ENCODE measurements at places on chromosomes 3 and 15. TPM values are rescaled to one million over a fixed set of nuclear protein-coding genes. Genes with fewer than 3 reads are reported as not detected.
A peak's percentile ranks its signal among the peaks of the same experiment; 100 is the strongest.

The GPR149 gene
- not detected for total RNA-seq

The PRKCI gene
- total RNA-seq = 67.4 TPM

The GPR87 gene
- total RNA-seq = not detected

The GJD2 gene
- not detected for total RNA-seq

The THAP10 gene
- 8.0 TPM for total RNA-seq

The TRH gene
- total RNA-seq = 0.19 TPM

The P2RY12 gene
- not detected for total RNA-seq

The UBAP1L gene
- 0.39 TPM for total RNA-seq

The CFAP100 gene
- 0.12 TPM for total RNA-seq

The GNAT1 gene
- not detected for total RNA-seq

GRCh38 chr3:43747641-43748040 lies 56.9 kb downstream of the ABHD5 start:
- H3K4me1 ChIP-seq = no peaks in the 10 kb centered on the region
- H3K27ac ChIP-seq = no peak overlapping the region
- no peaks in the 10 kb centered on the region for H3K27me3 ChIP-seq
- no peaks in the 10 kb centered on the region for H3K36me3 ChIP-seq

- H3K27me3 ChIP-seq = no peaks in the 10 kb centered on the region
- H3K27ac ChIP-seq = no peak overlapping the region
- H3K4me1 ChIP-seq = no peaks in the 10 kb centered on the region
Measured at GRCh38 chr3:126402178-126402577, 7.5 kb downstream of the CFAP100 start.

DNA sequence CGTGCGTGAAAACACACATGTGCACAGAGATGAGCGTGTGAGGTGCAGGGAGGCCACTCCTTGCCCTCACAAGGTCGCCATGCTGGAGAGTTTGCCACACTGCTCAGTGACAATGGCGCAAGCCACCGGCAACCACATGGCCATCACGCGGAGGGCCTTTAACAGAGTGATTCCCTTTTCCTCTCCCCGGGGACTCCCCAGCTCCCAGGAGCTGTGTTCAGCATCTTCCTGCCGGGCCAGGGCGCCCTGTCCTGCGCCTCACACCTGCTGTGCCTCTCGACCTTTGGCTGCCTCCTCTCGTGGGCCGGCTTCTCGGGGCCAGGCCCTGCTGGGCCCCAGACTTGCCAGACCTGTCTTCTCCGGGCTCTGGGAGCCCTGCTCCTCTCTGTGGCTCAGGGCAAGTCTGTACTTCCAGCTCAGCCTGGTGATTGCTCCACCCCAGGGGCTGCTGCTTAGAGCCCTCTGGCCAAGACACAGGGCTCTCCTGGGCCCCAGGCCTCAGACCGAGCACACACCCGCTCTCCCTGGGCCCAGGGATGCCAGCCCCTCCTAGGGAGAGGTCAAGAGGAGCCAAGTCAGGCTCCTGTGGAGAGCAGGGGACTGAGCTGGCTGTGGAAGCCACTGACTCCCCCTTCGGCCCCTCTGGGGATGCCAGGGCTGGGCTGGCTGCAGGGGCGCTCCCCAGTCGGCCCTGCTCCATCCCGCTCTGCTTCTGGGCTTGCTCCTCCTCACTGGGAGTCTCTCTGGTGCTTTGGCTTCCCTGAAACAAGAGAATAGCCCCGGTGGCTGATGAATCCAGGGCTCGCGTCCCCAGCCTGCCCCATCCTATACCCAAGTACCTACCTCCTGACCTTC lies 5.6 kb downstream of the CCDC9B start:
- peaks cover 1% of the 10 kb centered on the region for H3K4me1 ChIP-seq
- no peak overlapping the region for H3K4me3 ChIP-seq
- no peak overlapping the region for H3K27ac ChIP-seq

DNA sequence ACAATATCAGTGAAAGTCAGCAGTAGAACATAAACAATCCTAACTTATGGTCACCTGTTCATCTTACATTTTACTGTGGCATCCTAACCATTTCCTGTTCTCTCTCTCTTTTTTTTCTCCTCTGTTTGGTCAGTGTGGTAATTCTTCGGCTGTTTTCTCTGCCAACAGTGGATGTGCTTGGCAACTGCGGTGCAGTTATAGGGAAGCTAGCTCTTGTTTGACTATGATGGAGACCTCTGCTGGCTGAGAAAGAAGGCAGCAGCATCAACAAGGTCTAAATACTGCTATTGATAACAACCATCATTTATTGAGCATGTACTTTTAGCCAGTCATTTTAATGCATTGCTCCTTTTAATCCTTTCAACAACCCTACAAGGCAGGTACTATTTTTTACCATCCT lies 723 bp upstream of the DRD3 start:
- H3K4me3 ChIP-seq = no peak overlapping the region
- no peaks in the 10 kb centered on the region for H3K36me3 ChIP-seq
- H3K27ac ChIP-seq = no peak overlapping the region
- peak; percentile 39 for DNase-seq
- no peaks in the 10 kb centered on the region for H3K4me1 ChIP-seq

DNA sequence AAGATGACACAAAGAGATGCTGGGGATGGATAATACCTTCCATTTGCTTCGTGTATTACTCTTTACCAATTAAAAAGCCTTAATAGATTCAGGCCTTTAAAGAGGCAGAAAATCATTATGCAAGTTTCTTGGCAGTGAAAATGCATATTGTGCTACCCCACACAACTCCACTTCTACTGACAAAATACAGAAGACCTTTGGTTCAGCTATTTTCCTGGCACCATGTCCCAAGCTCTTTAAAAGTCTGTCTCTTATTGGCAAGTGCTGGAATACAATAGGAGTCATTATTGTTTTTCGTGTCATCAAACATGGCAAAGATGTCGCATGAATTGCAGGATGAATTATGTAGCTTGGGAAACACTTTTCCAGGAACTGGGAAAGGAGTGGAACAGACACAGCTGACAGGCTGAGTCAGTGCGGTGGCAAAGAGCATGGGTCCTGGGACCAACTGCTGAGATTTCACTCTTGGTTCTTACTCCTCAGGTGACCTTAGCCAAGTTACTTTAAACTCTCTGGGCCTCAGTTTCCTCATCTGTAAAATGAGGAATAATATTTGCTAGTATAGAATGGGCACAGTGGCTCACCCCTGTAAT lies 5.5 kb upstream of the TSPAN3 start:
- DNase-seq = no peak
- H3K27me3 ChIP-seq = no peaks in the 10 kb centered on the region
- peaks cover under 1% of the 10 kb centered on the region for H3K4me1 ChIP-seq
- H3K36me3 ChIP-seq = no peaks in the 10 kb centered on the region
- H3K4me3 ChIP-seq = no peak overlapping the region

DNA sequence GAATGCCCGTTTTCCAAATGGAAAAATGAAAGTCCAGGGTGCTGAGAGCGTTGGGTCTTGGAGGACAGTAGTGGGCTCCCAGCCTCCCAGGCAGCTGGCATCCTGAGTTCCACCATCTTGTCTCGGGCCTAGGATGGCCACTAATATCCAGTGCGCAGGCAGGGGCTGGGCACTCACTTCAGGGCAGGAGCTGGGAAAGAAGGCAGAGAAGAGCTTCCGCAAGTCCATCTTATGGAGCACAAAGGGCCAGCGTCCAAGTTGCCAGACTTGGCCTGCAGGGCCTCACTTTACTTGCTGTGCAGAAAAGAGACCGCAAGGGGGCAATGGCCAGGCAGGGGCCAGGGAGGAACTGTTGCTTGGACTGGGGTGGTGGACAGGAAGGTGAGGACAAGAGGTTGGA lies 46.1 kb downstream of the IQSEC1 start:
- DNase-seq = peak; percentile 66
- H3K4me3 ChIP-seq = no peak overlapping the region
- H3K4me1 ChIP-seq = peaks cover 31% of the 10 kb centered on the region
- no peaks in the 10 kb centered on the region for H3K27me3 ChIP-seq
- no peak overlapping the region for H3K27ac ChIP-seq
- H3K36me3 ChIP-seq = no peaks in the 10 kb centered on the region

DNA sequence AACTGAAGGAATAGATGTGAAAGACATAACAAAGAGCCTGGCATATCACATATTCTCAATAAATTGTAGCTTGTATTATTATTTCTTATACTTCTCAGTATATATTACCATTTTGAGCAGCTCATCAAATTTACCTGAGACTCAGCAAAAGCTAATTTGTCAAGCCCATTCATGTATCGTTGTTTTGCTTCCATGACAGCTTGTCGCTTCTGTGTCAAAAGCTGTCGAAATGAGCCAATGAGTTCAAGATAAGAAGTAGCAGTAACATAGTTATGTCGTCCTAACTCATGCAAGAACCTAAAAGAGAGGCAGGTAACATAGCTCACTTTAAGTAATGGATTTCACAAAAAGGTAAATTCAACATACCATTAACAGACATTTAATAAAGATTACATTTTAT lies 93.8 kb upstream of the ASB14 start:
- DNase-seq = no peak
- no peaks in the 10 kb centered on the region for H3K36me3 ChIP-seq
- no peaks in the 10 kb centered on the region for H3K27me3 ChIP-seq
- no peaks in the 10 kb centered on the region for H3K4me1 ChIP-seq

GRCh38 chr15:45128971-45129639 lies 574 bp downstream of the DUOXA1 start:
- DNase-seq = peak; percentile 27
- peak overlapping the region; percentile 42 for H3K4me3 ChIP-seq
- H3K36me3 ChIP-seq = no peaks in the 10 kb centered on the region
- H3K4me1 ChIP-seq = peaks cover 5% of the 10 kb centered on the region
- H3K27me3 ChIP-seq = peaks cover 100% of the 10 kb centered on the region

- H3K36me3 ChIP-seq = no peaks in the 10 kb centered on the region
- H3K27me3 ChIP-seq = peaks cover 20% of the 10 kb centered on the region
- peak overlapping the region; percentile 43 for H3K4me3 ChIP-seq
- peak; percentile 93 for DNase-seq
Measured at GRCh38 chr3:126212620-126213378, 32.4 kb upstream of the ALDH1L1 start.

- DNase-seq = no peak
- H3K27ac ChIP-seq = no peak overlapping the region
- H3K4me1 ChIP-seq = peaks cover 12% of the 10 kb centered on the region
- H3K27me3 ChIP-seq = no peaks in the 10 kb centered on the region
Measured at GRCh38 chr3:195036974-195037373, 234.0 kb downstream of the XXYLT1 start.

- H3K4me3 ChIP-seq = no peak overlapping the region
- DNase-seq = no peak
- H3K4me1 ChIP-seq = no peaks in the 10 kb centered on the region
- H3K27me3 ChIP-seq = peaks cover 6% of the 10 kb centered on the region
- H3K27ac ChIP-seq = no peak overlapping the region
- no peaks in the 10 kb centered on the region for H3K36me3 ChIP-seq
Measured at GRCh38 chr3:52519445-52520140, 14.1 kb downstream of the NT5DC2 start.

DNA sequence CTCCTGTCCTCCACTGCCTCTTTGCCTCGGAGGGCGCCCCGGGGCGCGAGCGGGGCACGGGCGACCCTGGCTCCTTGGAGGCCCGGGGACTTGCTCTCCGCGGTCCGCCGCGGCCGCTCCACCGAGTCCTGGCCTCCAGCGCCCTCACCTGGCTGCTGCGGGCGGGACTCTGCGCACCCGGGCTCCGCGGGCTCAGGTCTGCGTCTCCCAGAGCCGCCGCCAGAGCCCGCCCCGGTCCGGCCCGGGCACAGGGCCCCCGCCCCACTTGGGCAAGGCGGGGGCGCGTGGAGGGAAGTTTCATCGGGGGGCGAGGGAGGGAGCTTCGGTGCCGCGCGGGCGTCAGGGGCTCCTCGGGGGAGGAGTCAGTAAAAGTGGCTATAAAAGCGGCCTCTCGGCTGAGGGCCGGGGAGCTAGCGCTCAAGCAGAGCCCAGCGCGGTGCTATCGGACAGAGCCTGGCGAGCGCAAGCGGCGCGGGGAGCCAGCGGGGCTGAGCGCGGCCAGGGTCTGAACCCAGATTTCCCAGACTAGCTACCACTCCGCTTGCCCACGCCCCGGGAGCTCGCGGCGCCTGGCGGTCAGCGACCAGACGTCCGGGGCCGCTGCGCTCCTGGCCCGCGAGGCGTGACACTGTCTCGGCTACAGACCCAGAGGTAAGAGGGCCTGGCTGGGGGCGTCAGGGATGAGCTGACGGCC lies at the start of gene CEMIP:
CEMIP (plus strand) TSS at position 407 of the 694 bp plus-strand sequence. CDS start 94,510 bp downstream, outside the sequence.
- no peaks in the 10 kb centered on the region for H3K36me3 ChIP-seq
- peak within 1 kb of the TSS; percentile 64 for H3K4me3 ChIP-seq
- DNase-seq = peak; percentile 92
- peaks cover 68% of the 10 kb centered on the region for H3K27me3 ChIP-seq
- H3K4me1 ChIP-seq = peaks cover 9% of the 10 kb centered on the region

DNA sequence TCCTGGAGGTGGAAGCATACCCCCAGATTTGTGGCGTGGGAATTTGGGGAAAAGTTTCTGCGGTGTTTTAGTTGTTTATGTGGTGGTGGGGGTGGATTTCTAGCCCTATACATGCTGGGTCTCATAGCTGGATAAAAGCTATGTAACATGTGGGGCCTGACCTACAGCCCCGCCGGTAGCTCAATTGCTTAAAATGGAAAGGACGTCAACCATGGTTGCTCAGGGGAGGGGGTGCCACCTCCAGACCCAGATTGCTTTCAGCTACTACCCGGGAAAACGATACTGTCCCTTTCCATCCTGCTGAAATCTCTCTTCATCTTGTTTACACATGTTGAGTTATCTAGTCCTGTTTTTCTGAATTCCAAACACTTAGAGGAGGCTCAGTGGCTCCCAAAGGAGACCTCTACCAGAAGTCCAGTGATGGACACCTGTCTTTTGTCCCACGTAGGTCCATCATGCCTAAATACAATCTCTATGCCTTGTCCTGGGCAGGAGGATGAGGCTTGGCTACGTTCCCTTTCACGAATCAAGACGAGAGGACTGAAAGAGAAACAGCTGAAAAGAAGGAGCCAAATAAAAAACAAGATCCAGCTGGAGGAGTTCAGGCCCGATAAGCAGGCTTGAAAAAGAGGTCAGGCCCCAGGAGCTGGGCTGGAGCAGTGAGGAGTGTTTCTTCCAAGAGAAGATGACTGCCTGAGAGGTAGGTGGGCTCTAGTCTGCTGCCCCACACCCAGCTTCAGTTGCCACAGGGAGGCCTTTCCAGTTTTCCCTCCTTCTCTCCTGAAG lies 72.1 kb upstream of the TPRG1 start:
- no peaks in the 10 kb centered on the region for H3K27me3 ChIP-seq
- no peaks in the 10 kb centered on the region for H3K36me3 ChIP-seq
- H3K27ac ChIP-seq = no peak overlapping the region
- no peak overlapping the region for H3K4me3 ChIP-seq

GRCh38 chr15:78915341-78916087 lies 29.3 kb downstream of the CTSH start:
- no peak for DNase-seq
- no peaks in the 10 kb centered on the region for H3K4me1 ChIP-seq
- no peaks in the 10 kb centered on the region for H3K36me3 ChIP-seq
- no peak overlapping the region for H3K4me3 ChIP-seq

GRCh38 chr3:5212628-5213573 lies 25.4 kb downstream of the EDEM1 start:
- peaks cover 5% of the 10 kb centered on the region for H3K4me1 ChIP-seq
- no peak overlapping the region for H3K4me3 ChIP-seq
- no peak overlapping the region for H3K27ac ChIP-seq
- H3K36me3 ChIP-seq = no peaks in the 10 kb centered on the region

- H3K36me3 ChIP-seq = peaks cover 10% of the 10 kb centered on the region
- no peaks in the 10 kb centered on the region for H3K4me1 ChIP-seq
- no peak overlapping the region for H3K4me3 ChIP-seq
- no peaks in the 10 kb centered on the region for H3K27me3 ChIP-seq
- no peak for DNase-seq
- no peak overlapping the region for H3K27ac ChIP-seq
Measured at GRCh38 chr3:78613421-78613879, 1154.3 kb downstream of the ROBO1 start.

All from neural progenitor cell (in vitro differentiated cells).